ENCODE measurements at places on chromosomes 12 and 14.

DNA sequence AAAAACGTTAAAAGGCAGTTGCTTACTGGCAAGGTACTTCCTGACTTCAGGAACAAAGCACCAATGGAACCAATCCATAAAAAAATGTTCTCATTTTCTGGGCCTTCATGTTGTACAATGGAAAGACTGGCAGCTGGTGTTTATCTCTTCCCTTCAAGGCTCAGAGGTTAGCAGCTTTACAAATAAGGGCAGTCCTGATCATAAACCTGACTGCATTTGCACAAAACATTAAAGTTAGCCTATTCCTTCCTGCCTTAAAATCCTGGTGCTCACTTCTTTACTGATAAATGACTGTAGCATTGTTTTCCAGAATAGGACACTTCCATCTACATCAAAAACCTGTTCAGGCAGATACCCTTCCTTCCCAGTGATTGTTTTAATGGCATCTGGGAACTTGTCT lies 19.2 kb downstream of the IL26 start:
- DNase-seq = no peak

DNA sequence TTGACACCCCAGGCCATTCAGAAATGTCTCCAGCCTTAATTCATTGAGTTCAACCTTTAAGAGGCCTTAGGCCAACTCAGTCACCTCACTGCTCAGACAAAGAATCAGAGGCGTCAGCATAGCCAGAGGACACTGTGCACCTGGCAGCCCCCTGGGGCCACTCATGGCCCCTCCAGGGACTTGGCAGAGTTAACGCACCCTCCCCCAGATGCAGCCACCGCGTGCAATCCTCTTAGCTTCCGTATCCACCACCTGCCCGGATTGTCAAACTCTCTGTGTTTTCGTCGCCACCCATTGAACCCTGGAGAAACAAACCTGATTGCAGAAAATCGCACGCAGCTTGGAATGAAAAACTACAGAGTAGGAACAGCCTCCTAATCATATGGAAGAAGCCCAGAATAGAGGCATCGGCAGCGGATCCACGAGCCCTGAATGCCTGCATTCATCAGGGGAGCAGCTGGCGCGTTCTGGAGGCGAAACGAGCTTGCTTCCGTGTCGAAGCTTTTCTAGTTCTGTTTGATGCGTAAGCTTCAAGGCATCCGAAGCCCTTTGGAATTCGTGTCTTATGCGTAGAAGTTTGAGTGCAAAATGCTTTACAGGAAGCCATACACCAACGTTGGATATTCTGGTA lies 22.4 kb downstream of the BRI3BP start:
- no peak for DNase-seq

DNA sequence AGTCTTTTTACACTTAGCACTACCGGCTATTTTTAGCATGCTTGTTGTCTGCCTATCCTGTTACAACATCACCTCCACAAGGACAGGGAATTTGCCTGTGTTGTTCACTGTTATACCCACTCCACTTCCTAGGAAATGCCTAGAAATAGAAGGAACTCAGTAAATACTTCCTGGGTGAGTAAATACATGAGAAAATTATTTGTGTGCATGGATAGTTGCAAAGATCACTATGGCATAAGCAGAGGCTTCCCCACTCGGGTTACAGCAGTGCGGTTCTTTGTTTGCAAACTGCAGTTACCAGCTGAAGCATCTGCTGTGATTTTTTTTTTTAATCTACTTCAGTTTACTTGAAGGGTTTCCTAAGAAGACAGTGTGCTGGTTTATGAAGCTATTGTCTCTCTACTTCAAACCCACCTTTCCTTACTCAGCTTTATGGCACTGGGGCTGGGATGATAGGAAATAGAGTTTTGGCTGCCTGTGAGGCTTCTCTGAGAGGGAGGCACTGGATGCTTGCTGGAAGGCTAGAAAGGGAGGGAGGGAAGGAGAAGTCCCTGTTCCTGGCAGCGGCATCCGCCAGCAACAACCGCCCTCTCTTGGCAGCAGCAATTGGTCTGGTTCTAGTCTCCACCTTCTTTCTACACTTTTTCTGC lies 29.0 kb downstream of the PDE6H start:
- no peak for DNase-seq

DNA sequence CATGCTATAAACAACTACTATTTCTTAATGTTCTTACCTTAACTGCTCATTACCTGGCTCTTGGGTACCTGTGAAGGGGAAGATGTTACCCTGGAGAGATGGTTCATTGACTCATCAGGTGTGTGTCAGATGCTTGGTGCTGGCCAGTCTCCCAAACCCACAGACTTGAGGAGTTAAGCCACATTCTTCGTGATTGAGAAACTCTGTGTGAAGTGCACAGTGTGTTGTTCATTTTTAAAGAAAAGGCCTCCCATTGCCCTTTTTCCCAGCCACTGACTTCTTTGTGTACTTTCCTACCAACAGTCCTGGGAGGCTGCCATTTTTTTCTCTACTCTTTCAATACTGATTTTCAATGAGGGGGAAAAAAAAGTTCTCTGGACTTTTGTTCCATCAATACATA lies 3.2 kb downstream of the MGST1 start:
- no peak for DNase-seq

Data from SIG-M5 (cell line).